ENCODE measurements at places on chromosomes 13 and 19. TPM values are rescaled to one million over a fixed set of nuclear protein-coding genes. Genes with fewer than 3 reads are reported as not detected.

GRCh38 chr19:39474139-39474620 is 6.5 kb upstream of the TIMM50 start:
- peaks cover 65% of the 10 kb centered on the region for H3K36me3 ChIP-seq
- no peak for DNase-seq
- H3K4me3 ChIP-seq = no peak overlapping the region
- H3K4me1 ChIP-seq = no peaks in the 10 kb centered on the region
- H3K27me3 ChIP-seq = no peaks in the 10 kb centered on the region
- no peak overlapping the region for H3K27ac ChIP-seq

Gene SLITRK5
- 0.01 TPM for polyA plus RNA-seq

DNA sequence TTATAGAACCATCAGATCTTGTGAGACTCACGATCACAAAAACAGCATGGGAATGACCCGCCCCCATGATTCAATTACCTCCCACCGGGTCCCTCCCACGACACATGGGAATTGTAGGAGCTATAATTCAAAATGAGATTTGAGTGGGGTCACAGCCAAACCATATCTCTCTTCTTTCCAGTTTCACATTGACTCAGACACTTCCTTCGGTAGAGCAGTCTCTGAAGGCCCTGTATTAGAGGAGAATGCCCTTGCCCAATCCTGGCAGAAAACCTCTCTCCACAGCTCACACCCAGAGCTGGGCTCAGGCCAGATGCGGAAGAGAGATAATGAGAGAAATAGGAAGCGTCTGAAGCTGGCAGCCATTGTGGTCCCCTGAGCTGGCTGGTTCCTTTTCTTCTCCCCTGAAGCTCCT is 72.4 kb upstream of the CLDN10 start:
- no peaks in the 10 kb centered on the region for H3K36me3 ChIP-seq
- H3K4me3 ChIP-seq = no peak overlapping the region
- no peak overlapping the region for H3K27ac ChIP-seq
- peaks cover 5% of the 10 kb centered on the region for H3K27me3 ChIP-seq

DNA sequence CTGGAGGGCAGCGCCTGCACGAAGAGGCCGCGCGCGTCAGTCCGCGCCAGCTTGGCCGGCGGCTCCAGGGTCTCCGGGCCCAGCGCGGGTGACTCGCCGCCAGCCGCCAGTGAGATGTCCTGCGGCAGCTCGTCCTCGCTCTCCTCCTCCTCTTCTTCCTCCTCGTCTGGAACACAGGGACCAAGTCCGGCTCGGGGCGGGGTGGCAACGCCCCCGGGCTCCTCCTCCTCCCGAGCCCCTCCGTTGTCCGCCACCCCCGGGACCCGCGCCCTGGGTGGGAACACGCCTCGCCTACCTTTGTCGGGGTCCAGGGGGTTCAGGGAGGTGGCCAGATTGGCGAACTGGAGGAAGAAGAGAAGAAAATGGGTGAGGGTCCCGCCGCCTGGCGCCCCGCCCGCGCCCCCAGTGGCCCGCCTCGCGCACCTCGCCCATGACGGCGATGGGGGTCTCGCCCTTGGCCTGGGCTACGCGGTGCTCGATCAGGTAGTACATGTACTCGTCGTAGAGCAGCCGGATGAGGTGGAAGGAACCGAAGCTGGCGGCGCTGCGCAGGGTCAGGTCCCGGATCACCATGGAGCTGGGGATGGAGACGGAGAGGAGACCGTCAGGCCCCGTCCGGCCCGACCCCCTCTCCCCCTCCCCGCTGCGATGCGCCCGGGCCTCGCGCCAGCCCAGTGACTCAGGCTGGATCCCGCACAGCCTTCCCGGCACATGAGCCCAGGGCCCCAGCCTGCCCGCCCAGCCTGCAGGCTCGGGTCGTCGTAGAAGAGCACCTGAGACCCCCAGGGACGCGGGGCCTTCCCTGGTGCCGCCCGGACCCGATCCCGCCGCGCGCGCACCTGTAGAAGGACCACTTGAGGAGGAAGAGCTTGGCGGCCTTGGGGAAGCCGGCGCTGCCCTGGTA is 10.6 kb downstream of the DCAF15 start:
- peaks cover 13% of the 10 kb centered on the region for H3K36me3 ChIP-seq
- H3K27me3 ChIP-seq = no peaks in the 10 kb centered on the region
- no peak for DNase-seq
- H3K4me1 ChIP-seq = no peaks in the 10 kb centered on the region
- H3K4me3 ChIP-seq = no peak overlapping the region
- no peak overlapping the region for H3K27ac ChIP-seq

GRCh38 chr13:111475488-111475887 is 155.0 kb downstream of the TEX29 start:
- H3K36me3 ChIP-seq = no peaks in the 10 kb centered on the region
- H3K4me1 ChIP-seq = no peaks in the 10 kb centered on the region
- H3K27ac ChIP-seq = no peak overlapping the region
- DNase-seq = no peak

- no peak overlapping the region for H3K27ac ChIP-seq
- no peak for DNase-seq
- peaks cover 14% of the 10 kb centered on the region for H3K4me1 ChIP-seq
These were observed 9.5 kb downstream of the RINL start for GRCh38 chr19:38868551-38868950.

Gene ELAVL1
- polyA plus RNA-seq = 96.8 TPM

- H3K36me3 ChIP-seq = no peaks in the 10 kb centered on the region
- H3K27me3 ChIP-seq = peaks cover 4% of the 10 kb centered on the region
- H3K27ac ChIP-seq = no peak overlapping the region
- peaks cover 9% of the 10 kb centered on the region for H3K4me1 ChIP-seq
- DNase-seq = no peak
These were observed 38.9 kb downstream of the DZIP1 start for GRCh38 chr13:95605448-95606125.

Data from keratinocyte (primary cell).